ENCODE measurements at places on chromosomes 2 and 18.

DNA sequence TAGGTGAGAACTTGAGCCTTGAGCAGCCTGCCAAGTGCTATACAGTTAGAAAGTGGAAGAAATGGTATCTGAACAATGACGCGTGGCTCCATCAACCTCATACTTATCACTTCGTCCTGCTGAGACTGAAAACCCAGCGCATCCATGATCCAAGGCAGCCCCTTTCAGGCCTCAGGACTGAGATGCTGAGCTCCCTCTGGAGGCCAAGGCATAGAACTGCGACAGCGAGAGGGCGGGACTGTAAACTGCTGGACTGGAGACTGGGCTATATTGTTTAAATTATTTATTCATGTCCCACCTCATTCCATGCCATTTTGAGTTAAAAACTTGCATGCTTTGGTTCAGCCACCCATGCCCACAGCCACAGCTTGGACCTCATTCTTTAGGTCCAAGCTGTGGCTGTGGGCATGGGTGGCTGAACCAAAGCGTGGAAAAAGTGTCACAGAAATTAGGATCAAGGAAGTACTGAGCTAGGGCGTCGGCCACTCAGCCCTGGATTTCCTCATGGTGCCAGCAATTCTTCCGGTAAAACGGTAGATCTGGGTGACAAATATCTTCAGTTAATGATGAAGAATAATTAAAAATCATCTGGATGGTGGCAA is 195.5 kb downstream of the L3MBTL4 start:
- DNase-seq, result peak; percentile 21

DNA sequence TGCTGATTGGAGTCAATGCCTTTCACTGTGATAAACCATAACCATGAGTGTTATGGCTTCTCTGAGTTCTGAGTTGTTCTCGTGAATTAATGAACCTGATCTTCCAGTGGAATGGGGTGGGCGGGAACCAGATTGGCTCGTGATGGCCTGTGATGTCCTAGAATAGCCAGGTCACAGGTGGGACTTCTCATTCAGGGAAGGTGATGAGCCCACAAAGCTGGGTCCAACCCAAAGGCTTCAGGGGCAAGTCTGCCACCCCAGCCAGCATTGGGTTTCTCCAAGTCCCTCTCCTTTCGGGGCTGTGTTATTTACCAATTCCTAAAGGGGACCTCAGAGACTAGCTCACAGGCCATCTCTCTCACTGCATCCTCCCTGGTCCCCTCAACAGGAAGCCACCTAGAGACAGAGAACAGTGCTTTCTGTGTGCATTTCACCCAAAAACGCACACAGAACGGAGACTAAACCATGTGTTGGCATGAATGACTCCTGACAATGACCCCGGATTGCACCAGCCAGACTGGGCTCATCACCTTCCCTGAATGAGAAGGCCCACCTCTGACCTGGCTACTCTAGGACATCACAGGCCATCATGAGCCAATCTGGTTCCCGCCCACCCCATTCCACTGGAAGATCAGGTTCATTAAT is 85.5 kb downstream of the MALT1 start:
- DNase-seq, result no peak

- no peak for DNase-seq
These were observed 211.0 kb upstream of the NT5C1B start for GRCh38 chr2:18800240-18800971.

DNA sequence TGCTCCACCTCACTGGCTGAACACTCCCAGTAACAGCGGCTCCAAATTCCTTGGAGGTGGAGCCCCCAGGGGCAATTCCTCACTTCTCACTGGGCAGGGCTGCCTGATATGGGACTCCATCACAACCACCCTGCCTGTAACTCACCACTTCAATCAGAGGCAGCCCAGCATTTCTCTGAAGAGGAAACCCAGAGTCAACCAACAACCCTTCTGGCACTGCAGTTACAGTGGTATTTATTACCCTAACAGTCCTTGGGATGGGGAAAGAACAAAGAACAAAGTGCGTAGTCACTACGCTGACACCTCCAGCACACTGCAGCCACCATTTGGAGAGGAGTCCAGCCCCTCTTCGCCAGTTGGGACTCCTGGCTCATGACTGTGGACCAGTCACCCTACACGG is 85.7 kb upstream of the GALNT13 start:
- DNase-seq, result no peak

DNA sequence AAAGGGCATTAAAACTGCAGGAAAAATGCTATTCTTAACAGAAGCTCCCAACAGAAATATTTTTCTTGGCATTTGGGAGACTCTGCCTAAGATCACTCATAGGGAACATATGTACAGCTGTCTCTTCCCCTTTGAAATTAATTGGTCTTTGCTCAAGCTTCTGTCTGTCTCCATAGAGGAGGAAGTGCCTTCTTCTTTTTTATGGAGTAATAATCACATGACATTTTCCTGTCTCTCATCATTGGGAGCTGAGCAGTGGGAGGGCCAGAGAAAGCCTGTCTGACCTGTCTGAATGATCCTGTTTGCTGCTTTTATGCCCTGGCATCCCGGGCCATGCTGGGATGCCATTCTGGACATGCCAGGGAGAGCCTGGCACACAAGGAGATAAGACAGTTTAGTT is 145.6 kb downstream of the AQP4 start:
- DNase-seq, result no peak

DNA sequence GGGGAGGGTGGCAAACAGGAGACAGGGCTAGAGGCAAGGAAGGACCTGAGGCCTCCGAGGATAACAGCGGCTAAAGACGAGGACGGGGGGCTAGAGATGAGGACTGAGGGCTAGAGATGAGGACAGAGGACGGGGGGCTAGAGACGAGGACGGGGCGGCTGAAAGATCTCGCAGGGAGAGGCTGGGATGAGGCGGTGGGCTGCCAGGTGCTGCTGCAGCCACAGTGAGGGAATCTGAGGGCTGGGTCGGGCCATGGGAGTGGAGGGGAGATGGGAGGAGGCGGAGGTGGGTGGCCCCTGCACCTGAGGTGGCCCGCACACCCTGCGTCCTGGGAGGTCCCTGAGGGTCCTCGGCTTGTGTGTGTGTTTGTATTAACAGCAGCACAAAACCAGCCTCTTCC is 350.2 kb upstream of the SALL3 start:
- DNase-seq, result no peak

DNA sequence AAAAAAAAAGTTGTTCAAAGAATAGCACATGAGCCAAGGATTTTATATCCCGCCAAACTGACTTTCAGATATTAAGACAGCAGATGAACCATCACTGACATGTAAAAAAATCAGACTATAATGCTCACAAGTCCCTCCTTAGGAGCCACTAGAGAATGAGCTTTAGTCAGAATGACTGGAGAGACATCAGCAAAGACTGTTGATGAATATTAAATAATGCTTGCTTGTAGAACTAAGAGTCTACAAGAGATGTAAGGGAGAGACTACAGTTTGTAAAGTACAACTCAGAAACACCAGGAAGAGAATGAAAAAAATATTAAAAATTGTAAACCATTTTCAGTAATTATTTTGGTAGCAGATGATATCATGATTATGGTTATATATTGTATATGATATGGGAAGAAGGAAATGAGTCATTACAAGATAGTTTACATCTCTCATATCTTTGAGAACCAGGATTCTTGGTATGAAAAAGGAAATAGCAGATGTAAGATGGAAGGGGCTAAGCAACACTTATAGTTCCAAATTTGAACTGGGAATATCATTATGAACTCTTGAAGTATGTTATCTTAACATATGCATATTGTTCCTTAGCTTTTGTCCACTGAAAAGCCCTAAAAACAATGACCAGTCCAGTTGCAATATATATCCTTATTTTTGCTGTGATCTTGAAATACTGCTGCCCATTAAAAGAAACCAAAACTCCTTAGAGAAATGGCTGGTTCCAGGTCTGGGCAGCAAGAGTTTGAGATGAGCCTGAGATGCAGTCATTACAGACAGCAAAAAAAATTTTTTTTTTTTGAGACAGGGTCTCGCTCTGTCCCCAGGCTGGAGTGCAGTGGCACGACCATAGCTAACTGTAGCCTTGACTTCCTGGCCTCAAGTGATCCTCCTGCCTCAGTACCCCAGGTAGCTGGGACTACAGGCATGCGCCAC is 55.7 kb downstream of the PTPN2 start:
- DNase-seq, result no peak

DNA sequence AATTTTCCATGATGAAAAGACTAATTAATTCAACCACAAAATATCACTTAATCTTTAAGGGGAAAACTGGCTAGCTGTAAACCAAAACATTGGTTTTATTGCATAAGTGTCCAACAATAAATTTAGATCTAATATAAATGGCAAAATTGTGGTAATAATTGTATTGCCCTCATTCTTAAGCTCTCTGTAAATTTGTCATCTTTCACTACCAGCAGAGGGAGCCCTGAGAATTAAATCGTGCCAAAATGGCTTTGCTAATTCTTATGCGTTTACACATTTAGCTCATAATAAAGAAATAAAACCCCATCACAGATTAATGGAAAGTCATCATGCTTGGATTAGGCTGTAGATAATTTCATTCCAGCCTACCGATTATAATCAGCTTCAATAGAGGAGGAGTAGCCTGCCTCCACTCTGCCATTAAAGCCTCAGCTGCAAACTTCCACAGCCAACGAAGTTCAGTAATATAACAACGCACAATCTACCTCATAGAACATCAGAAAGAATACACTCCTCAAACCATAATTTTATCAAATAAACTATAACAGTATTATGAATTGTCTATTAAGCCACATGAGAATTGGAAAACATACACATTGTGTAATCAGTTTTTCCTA is 70.0 kb upstream of the ATP5MC3 start:
- no peak for DNase-seq

GRCh38 chr2:121136323-121136722 is 148.7 kb downstream of the TFCP2L1 start:
- DNase-seq, result no peak

- DNase-seq, result no peak
These were observed 228.9 kb downstream of the RNF144A start for GRCh38 chr2:7146151-7146550.

DNA sequence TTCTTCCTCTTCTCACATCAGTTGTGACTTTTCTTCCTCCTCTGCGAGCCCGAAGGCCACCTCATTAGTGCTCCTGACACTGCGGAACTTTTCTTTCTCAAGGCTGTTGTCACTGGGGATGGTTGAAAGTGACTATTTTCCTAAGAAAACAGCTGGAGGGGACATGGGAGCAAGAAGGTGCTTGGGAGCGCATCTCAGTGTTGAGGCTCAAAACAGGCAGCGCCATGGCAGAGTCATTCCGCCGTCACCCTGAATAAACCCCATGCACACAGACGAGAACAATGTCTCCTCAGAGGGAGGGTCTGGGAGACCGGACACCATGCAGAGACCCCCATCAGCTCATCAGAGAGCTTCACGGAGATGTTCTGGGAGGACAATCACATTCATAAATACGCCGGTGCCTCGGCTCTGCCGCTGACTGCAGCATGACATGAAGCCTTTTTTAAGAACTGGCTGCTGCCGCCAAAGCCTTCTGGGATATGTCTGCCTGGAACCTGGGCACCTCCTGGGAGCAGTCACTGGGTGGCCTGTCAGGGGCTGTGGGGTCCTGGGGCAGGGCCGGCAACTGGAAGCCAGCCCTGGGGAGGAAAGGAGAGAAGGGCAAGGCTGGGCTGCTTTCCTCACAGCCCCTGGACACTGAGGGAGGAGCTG is 19.2 kb downstream of the ATOH8 start:
- DNase-seq, result no peak

DNA sequence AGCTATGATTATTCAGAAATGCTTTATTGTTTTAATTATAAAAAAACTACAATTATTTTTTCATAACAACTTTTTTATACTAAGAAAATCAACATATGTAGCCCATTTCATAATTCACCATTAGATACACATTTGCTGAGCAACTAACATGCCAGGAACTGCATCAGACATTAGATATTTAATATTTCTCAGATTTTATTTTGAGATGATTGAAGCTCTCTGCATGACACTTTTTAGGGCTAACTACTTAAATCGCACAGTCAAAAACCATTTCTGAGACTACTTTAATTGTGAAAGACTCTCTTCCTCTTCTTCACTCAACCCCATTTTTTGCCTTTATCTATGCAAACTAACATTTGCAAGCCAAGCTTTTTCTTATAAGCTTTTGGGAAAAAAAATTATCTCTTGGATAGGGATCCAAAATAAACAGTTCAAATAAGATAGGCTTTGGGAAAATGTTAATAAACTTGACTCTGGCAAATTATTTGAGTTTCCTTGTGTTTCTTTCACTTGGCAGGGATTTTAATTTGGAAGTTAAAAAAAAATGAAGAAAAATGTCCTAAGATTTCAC is 9.1 kb upstream of the COL3A1 start:
- DNase-seq, result no peak

DNA sequence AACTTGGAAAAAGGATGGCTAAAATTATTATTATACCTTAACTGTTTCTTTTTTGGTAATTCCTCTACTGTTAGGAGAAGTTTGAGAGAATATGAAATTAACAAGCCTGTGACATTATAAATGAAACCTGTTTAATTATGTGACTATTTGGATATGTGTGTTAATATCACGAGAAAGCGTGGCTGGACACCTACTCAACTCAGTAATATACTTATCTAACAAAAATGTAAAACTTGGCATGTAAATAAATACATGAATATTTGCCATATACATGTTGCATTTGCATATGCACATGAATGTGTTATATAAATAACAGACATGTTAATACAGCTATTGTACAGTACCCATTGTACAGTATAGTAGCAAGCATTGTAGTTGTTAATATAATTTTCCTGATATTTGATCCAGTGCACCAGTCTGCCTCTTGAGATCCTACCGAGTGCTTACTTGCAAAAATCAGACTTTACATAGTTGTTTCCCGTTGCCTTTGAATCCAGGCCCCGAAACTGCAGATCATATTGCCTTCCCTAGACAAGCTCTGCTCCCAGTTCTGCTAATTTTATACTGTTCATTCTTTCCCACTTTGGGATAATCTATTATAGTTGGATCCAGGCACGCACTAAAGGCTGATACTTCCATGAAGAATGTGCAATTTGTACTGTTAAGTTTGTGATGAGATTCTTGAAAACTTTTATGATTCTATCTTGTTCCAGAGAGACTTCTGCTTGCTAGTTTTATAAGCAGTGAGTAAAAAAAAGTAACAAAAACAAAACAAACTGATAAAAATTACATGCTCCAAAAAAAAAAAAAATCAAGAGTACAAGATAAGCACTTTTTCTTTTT is 395.6 kb downstream of the ARHGAP15 start:
- no peak for DNase-seq

DNA sequence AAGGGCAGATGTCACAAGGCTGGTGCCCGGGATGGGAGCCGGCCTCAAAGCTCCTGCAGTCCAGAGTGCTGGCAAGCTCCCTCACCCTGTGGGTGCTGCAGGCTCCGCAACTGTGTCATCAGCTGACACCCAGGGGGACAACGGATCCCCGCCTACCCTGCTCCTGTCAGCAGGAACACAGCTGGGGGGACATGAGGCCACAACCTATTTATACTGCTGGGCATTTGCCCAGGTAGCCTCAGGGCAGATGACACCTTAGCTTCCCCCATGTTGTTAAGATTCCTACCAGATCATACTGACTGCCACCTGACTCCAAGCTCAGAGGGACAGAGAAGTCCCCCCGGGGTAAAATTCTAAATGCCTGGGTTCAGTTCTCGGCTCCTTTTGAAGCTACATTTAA is 1.2 kb downstream of the ANKRD23 start:
- no peak for DNase-seq

Data from GM12891 (cell line).